A673 (cell line): ENCODE measurements at places on chromosomes 1 and 21.

- no peak for DNase-seq
Observed at GRCh38 chr1:159999204-159999603, 32.6 kb downstream of the PIGM start.

GRCh38 chr21:38609580-38609979, 111.3 kb upstream of the ERG start:
- no peak for DNase-seq

DNA sequence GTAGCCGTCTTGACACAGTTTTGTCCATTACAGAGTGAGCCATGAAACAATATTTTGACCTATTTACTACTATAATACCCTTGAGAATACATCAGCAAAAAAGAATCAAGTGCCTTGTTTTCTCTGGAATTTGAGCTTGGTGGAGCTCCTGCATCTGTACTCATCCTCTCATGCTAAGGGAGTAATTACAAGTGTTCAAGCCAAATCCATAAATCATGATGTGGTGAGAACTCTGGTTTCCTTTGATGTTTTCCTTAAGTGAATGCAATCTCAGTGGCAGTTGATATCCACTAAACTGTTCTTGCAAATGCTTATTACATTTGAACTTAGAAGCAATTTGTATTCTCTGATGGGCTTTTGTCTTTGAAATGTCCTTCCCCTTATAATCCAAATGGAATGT, 824.6 kb upstream of the TMPRSS15 start:
- DNase-seq, result no peak

DNA sequence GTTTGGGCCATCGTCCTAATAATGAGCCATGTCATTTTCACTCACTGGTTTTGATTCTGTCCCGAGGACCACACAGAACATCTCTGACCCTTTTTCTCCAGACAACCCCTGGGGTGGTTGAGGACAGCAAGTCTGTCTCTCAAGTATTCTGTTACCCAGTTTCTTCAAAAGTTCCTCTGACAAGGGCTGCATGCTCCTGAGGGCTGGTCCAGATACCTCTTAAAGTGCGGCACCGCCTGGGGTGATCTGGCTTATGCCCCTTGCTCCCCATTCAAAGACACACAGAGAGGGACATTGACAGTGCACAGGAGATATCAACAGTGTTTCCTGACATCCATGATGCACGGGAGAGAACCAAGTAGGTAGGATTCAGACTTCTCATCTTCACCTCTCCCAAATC, 132.9 kb upstream of the EDN2 start:
- DNase-seq, result no peak

DNA sequence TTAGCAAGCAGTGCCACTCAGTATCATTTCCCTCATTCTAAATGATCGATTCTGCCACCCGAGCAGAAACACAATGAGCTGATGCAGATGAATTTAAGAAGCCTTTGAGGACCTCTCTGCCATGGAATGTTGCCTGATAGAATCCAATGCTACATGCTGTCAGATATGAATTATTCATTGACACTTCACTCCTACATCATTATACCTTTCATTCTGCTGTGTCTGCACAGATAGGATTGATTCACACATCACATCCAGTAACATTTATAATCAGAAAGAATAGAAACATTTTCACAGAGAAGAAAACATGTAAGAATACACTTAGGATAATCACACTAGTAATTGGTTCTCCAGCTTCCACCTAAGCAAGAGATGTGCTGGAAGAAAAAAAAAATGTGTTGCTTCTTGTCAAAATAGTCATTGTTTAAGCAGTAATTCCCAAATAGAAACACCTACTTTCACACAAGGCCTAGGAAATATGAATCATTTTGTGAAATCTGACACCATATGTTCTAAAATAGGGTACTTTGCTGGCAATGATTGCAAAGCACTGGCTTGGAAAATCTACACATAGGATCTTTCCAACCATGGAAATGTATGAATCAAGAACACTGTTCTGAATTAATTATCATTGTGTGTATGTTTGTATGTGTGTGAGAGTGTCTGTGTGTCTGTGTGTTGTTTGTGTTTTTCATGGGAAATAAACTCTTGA, 110.1 kb downstream of the GRIK1 start:
- peak; percentile 8 for DNase-seq

DNA sequence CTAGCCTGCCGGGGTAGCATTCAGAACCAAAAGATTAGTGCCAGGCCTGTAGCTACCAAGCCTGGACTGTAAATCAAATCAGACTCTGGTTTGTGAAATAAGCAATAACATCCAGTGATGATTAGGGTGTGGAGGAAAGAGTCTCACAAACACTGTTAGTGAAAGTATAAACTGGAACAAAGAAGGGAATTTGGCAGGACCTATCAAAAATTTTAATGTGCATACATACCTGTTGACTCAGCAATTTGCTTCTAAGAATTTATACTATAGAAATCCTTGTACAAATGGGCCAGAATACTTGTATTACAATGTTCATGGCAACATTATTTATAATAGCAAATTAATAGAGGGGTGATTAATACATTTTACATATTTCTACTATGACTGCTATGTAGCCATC, 109.8 kb upstream of the WARS2 start:
- no peak for DNase-seq

DNA sequence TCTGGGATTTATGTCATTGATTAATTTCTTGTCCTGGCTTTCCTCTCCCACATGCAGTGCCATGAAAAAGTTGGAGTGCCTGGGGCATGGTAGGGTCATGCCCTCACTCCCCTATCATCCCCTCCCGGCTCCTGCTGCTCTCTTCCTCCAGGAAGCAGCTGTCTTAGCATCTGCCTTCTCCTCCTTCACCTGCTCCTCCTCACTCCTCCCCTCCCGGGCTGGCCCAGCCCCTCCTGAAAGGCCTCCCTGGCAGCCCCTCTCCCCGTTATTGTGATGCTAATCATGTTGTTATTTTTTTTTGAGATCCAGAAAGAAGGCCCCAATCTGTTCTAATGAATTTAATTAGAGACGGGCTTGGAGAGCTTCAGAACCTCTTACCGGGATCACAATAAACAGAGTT, 36.3 kb upstream of the NFASC start:
- DNase-seq, result no peak

DNA sequence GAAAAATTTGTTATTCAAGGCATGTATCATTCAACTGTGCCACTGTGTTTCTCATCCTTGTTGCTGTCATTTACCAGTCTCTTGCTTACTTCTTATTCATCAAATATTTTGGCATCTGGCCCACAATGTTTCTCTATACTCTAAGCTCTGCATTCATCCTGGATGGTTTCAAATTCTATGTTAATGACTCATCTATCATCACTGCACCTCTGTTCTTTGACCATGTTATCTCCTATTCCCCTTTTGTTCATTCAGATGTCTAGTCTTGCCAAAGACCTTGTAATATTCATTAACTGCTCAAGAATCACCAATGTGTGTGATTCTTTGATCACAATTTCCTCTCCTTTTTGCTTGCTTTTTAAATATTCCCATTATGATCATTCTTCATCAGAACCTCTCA, 54.6 kb upstream of the PRKACB start:
- DNase-seq, result peak; percentile 68
